ENCODE measurements at places on chromosomes 16 and 17.
A peak's percentile ranks its signal among the peaks of the same experiment; 100 is the strongest.

GRCh38 chr16:82013139-82013538 is 1.9 kb upstream of the SDR42E1 start:
- no peak for ATAC-seq

GRCh38 chr17:52678211-52678610 is 519.7 kb upstream of the CA10 start:
- ATAC-seq: no peak

GRCh38 chr17:79049821-79050220 is 24.8 kb upstream of the ENGASE start:
- ATAC-seq: no peak

GRCh38 chr17:1159431-1160180 is 20.2 kb downstream of the ABR start:
- ATAC-seq: no peak

GRCh38 chr16:16908077-16908476 is 529.1 kb downstream of the NPIPA7 start:
- no peak for ATAC-seq

GRCh38 chr17:82961366-82962162 is 117.8 kb upstream of the METRNL start:
- ATAC-seq: no peak

DNA sequence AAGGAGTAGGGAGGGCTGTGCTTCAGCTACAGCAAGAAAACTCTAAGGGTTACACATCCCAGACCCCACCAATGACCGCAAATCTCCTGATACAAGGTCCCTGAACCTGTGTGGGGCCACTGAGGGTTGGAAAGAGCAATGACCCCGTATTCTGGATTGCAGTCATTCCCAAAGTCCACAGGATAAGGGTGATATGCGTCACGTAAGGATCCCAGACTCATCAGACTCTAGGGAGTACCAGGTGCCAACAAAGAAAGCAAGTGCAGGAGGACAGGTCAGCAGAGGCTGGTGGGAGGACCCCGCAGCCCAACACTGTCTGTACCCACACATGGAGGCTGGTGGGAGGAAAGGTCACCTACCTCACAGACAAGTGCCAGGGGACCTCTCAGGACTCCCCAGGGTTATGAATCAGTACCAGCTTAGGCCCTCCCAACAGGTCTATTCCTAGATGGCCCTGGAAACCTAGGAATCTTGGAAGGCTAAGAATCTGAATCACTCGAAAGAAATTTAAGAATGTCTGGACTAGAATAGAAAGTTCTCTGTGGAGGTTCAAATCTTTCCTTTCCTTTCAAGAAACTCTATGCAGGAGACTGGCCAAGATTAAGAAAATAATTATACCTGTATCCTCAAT is 16.2 kb downstream of the PITPNA start:
- no peak for ATAC-seq

- ATAC-seq: no peak
These were observed 43.5 kb downstream of the GPRC5B start for GRCh38 chr16:19841184-19841583.

- ATAC-seq: no peak
These were observed 585.0 kb downstream of the TMEM114 start for GRCh38 chr16:8005096-8005860.

DNA sequence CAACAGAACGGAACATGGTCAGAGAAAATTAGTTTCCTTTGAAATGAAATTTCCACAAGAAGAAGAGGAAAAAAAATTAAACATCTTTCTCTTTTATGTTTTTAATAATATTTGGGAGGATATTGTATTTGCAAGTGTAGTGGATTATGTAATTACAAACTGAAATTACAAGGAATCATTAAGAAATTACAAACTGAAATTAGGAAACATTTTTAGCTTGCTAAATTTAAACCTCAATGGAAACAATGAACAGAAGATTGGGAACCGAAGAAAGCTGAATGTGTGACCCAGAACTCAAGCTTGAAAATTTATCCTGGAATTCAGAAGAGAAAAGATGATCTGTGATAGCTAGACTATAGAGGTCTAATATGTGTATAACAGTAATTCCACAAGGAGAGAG is 4.4 kb upstream of the PIK3R5 start:
- no peak for ATAC-seq

GRCh38 chr16:54194334-54194743 is 92.2 kb downstream of the IRX3 start:
- ATAC-seq: no peak

- no peak for ATAC-seq
These were observed 4.1 kb downstream of the KRABD2 start for GRCh38 chr17:8372422-8372821.

DNA sequence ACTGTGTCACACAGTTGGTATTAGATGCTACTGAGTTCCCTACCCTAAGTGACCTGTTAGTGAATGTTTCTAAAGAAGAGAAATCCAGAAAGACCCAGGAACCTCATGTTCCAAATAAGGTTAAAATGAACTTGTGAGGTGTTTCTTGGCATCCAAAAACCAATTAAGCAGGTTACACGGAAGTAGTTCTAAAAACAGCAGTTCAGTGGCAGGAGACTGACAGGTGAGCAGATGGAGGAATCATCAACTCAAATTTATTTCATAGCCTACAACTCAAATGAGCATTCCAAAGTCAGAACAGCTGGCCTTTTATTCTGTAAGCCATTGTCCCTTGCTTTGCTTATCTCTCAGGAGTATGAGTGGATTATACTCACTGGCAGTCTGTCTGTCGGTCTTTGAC is 188.3 kb downstream of the IRX3 start:
- ATAC-seq: no peak

GRCh38 chr17:69608808-69609472 is 194.4 kb downstream of the MAP2K6 start:
- ATAC-seq: no peak

- peak; percentile 54 for ATAC-seq
These were observed 60.2 kb downstream of the TEX2 start for GRCh38 chr17:64202683-64203344.

DNA sequence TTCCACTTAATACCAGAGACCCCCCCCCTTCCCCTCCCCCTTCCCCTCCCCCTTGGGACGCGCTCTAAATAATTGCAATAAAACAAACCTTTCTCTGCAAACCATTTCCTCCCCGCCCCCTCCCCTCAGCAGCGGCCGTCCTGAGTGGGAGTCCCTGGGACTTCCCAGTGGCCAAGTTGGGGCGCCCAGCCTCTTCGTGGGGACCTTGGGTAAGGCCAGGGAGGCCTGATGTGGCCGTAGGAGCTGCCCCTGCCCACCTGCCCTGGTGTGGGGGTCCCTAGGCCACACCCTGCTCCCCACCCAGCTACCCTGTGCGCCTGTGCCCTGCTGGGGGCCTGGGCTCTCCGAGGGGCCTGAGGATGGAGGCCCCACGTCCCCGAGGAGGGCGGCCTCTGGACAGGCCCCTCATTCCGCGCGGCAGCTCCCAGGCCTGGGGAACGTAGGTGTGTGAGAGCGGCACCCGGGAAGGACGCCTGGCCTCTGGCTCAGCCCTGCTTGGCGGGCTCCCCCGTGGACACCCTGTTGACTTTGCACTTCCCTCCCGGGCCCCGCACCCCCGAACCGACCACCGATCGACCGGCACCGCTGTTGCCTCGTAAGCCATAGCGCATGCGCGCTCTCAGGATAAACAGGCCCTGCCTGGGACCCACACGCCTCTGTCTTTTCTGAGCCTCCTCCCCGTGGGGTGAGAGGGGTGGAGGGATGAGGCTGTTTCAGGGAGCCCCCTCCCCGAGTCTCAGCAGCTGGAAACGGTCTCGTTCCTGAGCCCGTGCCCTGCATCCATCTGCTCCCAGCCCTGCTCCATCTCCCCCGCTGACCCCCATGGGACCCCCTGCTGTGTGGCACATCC is 9.0 kb downstream of the NTHL1 start:
- ATAC-seq: no peak

GRCh38 chr17:67902511-67903231 is 77.4 kb downstream of the BPTF start:
- peak; percentile 49 for ATAC-seq

GRCh38 chr16:54512467-54512995 is 225.9 kb upstream of the IRX3 start:
- no peak for ATAC-seq

DNA sequence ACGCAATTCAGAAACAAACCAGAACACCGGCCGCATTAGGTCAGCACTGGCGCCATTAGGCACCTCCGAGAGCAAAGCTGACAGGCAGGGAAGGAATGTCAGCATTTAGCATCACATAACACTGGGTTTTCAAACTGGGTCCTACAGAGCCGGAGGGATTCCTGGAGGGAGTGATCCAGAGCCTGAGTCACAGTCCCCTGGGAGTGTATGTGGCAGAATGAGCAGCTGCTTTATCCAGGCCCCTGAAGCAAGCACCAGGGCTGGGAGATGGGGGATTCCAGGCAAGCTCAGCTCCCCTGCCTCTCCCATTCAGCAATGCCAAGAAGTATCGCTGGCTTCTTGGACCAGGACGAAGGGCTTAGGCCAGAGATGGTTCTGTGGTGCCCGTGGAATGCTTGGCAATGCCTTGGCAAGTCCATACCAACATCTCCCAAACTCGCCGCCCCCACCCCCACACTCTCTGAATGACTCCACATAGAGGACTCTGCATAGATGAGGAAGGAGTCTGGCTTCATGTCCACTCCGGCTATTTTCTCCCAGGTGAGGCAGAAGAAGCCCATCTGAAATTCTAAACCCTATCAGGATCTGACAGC is 20.4 kb downstream of the GAS7 start:
- ATAC-seq: no peak

GRCh38 chr17:16269658-16270057 is 52.6 kb downstream of the PIGL start:
- ATAC-seq: no peak

GRCh38 chr17:2090804-2091534 is 36.1 kb downstream of the HIC1 start:
- ATAC-seq: no peak

DNA sequence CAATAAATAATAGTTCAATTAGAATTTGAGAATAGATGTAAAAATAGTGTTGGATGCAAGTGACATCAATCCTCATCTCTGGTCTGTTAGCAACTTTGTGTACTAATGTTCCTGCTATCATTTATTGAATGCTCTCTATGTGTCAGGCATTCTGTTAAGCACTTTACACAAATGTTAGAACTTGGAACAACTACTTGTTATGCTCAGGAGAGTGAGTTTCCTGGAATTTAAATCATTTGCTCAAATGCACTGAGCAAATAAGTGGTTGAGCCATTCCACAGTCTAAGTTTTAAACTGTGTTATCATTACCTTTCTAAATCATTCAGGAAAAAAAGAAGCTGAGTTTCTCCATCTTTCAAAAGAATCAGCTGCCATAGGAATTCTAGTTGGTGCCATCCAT is 1327.3 kb upstream of the GOT2 start:
- no peak for ATAC-seq

DNA sequence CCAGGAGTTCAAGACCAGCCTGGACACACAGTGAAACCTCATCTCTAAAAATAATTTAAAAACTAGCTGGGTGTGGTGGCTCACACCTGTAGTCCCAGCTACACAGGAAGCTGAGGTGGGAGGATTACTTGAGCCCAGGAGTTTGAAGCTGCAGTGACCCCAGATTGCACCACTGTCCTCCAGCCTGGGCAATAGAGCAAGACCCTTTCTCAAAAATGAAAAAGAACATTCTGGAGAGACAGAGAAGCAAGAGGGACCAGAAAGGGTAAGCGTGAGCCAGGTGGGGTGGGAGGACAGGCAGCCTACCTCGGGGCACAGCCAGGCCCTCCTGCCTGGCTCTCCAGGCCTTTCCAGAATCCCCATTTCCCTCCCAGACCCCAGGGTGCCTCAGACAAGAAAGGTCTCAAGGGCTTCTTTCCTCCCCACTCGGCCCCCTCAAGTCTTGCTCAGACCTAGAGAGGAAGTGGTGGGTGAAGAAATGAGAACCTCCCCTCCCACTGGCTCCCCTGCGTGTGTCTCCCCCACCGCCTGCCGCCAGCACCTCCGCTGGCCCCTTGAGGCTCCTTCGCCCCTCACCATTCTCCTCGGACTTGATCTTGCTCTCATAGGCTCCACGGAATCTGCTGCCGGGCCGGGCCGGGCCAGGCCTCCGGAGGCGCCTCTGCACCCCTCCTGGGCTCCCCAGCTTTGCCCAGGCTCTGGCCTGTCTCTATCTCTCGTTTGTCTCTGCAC is 503 bp downstream of the C16orf54 start:
- ATAC-seq: peak; percentile 61

GRCh38 chr16:4701791-4702465 is 8.6 kb downstream of the NUDT16L1 start:
- ATAC-seq: no peak

GRCh38 chr17:36645422-36645821 is 44.0 kb downstream of the MRM1 start:
- no peak for ATAC-seq

DNA sequence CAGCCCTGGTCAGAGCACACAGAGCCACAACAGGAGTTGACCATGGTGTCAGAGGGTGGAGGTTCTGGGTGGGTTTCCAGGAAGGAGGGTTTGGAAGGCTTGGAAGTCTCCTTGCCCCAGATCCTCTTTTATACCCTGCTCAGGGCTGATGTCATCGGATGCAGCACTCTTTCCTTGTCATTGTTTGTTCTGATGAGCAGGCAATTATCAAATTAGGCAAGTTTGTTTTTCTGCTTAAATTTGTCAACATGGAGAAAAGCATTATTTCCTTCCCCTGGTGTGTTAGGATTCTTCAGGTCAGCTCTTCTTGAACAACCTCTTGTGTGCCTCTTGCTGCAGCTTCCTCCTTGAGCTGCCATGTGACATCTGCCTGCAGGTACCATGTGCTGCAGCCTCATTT is at the start of gene KRTAP4-4:
TSS of gene KRTAP4-4 (minus strand) at position 101 of the 400 bp plus-strand sequence. CDS start at position 44, 57 bp downstream.
- no peak for ATAC-seq

- no peak for ATAC-seq
These were observed 2.9 kb downstream of the UMOD start for GRCh38 chr16:20349615-20350014.

DNA sequence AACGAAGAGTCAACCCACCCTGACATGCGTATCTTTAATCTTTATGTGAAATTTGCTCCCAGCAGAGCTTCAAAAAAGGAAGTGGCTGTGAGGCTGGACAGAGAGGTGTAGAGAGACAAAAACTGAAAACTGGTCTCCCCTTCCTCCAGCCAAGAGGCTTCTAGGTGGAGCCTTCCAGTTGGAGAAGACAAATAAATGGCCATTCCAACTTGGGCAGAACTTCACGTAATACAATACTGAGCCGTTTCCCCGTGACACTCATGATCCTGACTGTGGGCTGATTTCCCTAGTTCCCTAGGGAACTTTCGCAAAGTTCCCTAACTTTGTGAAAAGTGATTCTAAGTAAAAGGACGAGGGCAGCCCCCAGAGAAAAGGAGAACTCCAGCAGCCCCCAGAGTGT is 78.8 kb downstream of the ZFHX3 start:
- no peak for ATAC-seq

- peak; percentile 24 for ATAC-seq
These were observed 5.0 kb upstream of the CCL4L2 start for GRCh38 chr17:36205637-36206485.

DNA sequence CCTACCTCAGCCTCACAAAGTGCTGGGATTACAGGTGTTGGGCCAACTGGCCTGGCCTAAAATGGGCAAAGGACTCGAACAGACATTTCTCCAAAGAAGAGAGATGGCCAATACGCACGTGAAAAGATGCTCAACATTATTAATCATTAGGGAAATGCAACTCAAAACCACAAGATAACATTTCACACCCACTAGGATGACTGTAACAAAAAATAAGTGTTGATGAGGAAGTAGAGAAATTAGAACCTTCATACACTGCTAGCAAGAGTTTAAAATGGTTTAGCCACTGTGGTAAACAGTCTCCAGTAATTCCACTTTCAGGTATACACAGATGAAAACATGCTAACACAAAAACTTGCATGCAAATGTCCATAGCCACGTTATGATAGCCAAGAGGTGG is 5.7 kb downstream of the TMED6 start:
- peak; percentile 43 for ATAC-seq
